ENCODE measurements at places on chromosomes 16 and 17. TPM values are rescaled to one million over a fixed set of nuclear protein-coding genes. Genes with fewer than 3 reads are reported as not detected.

HS3ST3A1 gene
- 36.3 TPM for total RNA-seq

GLP2R gene
- not detected for total RNA-seq

KCNG4 gene
- not detected for total RNA-seq

ACSM3 gene
- 0.28 TPM for total RNA-seq

IL21R gene
- total RNA-seq: 0.30 TPM

SLC5A10 gene
- total RNA-seq: not detected

TLCD3A gene
- 32.1 TPM for total RNA-seq

TRIM47 gene
- 3.9 TPM for total RNA-seq

RAB26 gene
- total RNA-seq: 3.0 TPM

CRYM gene
- 0.51 TPM for total RNA-seq

OTOP3 gene
- not detected for total RNA-seq

SYT17 gene
- total RNA-seq: 0.05 TPM

KRTAP4-5 gene
- total RNA-seq: not detected

OTOA gene
- 0.09 TPM for total RNA-seq

ASGR2 gene
- not detected for total RNA-seq

DPEP3 gene
- not detected for total RNA-seq

COG8 gene
- 36.2 TPM for total RNA-seq

B4GALNT2 gene
- not detected for total RNA-seq

DNAI2 gene
- total RNA-seq: not detected

SDR42E2 gene
- total RNA-seq: not detected

ATAD5 gene
- 0.89 TPM for total RNA-seq

CLEC19A gene
- total RNA-seq: not detected

FAM20A gene
- 0.14 TPM for total RNA-seq

CBX2 gene
- 3.8 TPM for total RNA-seq

CCNF gene
- 4.2 TPM for total RNA-seq

STAT3 gene
- total RNA-seq: 140 TPM

SGSH gene
- total RNA-seq: 17.8 TPM

RCVRN gene
- total RNA-seq: not detected

CACNA1G gene
- total RNA-seq: 0.05 TPM

CTRL gene
- under 0.01 TPM for total RNA-seq

KRT20 gene
- total RNA-seq: not detected

INCA1 gene
- not detected for total RNA-seq

PIK3R6 gene
- not detected for total RNA-seq

IL17C gene
- total RNA-seq: not detected

MPP2 gene
- total RNA-seq: 8.3 TPM

CIBAR2 gene
- not detected for total RNA-seq
